Neural crest cell (in vitro differentiated cells): ENCODE measurements at places on chromosomes 1 and 21. TPM values are rescaled to one million over a fixed set of nuclear protein-coding genes. Genes with fewer than 3 reads are reported as not detected.
A peak's percentile ranks its signal among the peaks of the same experiment; 100 is the strongest.

- DNase-seq, result no peak
Observed at GRCh38 chr1:168643152-168643551, 66.7 kb downstream of the XCL1 start.

Gene AKR7A3
- total RNA-seq, result 2.0 and 2.1 TPM in 2 replicates

DNA sequence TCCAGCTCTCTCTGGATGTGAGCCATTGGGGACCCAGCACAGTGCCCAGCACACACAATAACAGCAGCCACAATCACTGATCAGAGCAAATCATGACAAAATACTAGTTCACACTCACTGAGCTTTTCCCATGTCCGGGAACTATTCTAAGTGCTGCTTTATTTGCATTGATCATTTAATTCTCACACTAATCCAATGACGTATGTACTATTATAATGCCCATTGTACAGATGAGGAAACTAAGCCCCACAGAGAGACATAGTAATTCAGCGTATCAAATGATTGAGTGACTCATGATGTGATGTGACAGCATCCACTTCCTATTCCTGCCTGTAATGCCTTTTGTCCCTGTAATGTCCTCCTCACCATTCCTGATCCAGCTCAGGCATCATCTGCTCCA, 1.9 kb upstream of the S100A8 start:
- DNase-seq, result no peak

DNA sequence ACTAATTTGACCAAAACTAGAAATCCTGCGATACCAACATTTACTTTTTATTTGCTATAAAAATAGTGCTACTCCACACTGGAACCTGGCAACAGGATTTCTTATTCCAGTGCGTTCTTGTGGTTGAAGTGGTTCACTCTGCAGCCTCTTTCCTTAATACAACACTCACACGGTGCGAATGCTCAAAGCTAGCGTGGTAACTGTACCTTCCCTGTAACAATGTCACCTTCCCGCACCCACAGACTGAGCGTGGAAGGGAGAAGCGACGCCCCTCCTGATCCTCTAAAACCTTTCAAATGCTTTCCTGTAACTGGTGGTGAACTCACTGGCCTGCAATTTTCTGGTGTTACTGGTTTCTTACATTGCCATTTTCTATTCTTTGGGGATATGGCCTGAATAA, 132.2 kb downstream of the LRRC53 start:
- no peak for DNase-seq

DNA sequence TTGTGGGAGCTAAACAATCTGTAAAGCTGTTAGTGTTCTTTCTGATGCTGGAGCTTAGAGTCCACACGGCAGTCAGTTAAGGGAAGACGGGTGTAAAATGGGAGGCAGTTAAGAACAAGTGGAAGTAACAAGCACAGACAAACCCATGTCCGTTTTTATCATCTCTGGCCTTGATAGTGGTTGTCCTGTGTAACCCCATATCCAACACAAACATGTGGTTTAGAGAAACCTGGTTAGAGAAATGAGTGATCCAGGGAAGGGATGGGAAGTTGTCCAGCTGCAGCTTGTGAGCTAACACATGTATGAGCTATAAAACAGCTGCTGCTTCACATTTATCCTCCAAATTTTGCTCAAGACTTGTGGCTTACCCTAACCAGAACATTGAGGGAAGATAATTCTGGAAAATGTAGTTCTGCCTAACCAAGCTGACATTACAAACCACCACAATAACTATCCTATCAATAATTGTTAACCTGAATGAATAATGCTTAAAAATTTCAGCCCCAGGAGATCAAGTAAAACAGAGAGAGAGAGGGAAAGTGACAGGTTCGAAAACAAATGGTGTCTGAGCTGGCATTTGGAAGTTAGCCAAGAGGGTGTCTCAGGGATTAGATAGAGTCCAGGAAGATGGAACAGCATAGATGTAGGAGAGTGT, 10.6 kb upstream of the C1orf162 start:
- no peak for DNase-seq

DNA sequence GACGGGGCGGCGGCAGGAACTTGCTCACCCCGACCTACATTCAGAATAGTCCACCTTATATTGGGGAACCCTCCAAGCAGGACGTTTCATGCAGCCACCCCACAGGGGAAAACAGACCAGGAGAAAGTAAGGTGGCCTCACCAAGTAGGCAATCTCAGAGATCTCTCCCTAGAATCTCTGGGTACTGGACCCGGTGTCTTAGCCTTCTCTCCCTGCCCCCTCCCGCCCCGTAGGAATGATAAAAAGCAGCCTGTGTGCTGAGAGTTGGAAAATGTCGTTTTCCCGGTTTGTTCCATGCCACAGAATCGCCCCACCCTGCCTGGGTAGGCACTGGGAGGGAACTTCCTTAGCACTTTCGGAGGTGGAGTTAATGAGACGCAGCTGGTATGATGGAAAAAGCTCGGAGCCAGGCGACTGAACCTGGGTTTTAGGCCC, 789 bp upstream of the PTPN14 start:
- peak; percentile 5 for DNase-seq

Gene SPOCD1
- total RNA-seq, result 0.56 and 0.61 TPM in 2 replicates

DNA sequence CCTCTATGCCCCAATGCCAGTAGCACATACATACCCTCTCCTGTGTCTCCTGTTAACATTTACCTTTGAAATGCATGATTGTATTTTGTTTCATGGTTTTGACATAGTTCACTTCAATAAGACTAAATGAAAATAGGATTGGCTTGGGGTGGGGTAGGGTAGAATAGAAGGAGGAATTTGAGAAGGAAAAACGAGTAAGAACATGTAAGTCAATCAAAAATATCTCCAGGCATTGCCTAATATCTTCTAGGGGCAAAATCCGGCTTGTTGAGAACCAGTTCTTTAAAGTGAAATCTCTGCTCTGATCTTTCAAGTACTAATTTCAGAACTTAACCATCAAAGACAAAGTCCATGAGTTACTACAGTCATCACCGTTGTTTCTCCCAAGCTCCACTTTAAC, 31.8 kb upstream of the RGS2 start:
- no peak for DNase-seq

Gene A3GALT2
- not detected in 2 replicates for total RNA-seq

GRCh38 chr1:180266275-180267210, 36.5 kb downstream of the LHX4 start:
- DNase-seq, result no peak

GRCh38 chr1:204607910-204608309, 77.6 kb downstream of the LRRN2 start:
- no peak for DNase-seq

Gene OR6K3
- total RNA-seq, result not detected in 2 replicates

- no peak for DNase-seq
Observed at GRCh38 chr1:94026619-94027380, 94.1 kb downstream of the ABCA4 start.

GRCh38 chr1:114126261-114127095, 27.2 kb downstream of the SYT6 start:
- no peak for DNase-seq

DNA sequence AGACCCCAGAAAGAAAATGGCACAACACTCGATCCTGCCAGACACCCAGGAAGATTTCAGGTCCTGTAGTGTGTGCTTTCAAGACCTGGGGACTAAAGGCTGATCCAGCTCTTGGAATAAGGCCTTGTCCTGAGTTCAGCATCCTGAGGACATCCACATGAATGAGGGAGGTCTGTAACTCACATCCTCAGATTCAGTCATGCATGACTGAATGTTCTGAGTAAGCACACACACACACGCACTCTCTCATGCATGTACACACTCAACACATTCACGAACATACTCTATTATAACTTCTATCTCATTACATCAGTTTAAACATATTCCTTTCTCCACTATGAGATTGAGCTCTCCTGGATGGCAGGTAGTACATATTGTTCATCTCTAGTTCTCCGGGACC, 273.4 kb upstream of the BEND5 start:
- DNase-seq, result no peak

Gene MIER1
- 29.0 and 31.4 TPM in 2 replicates for total RNA-seq
